ENCODE measurements at places on chromosomes 4 and X. TPM values are rescaled to one million over a fixed set of nuclear protein-coding genes. Genes with fewer than 3 reads are reported as not detected.

TCP11X2 gene
- polyA plus RNA-seq: not detected

ARMCX2 gene
- polyA plus RNA-seq: 42.8 TPM

TLR2 gene
- polyA plus RNA-seq: 10.4 TPM

AKAP4 gene
- polyA plus RNA-seq: not detected

MAGEA9B gene
- not detected for polyA plus RNA-seq

All from urinary bladder (tissue), 4 donors.